ENCODE measurements at places on chromosomes 12 and 14.

GRCh38 chr12:19575337-19576243 lies 136.3 kb downstream of the AEBP2 start:
- no peak overlapping the region for H3K4me3 ChIP-seq
- peak; percentile 81 for DNase-seq
- H3K36me3 ChIP-seq: no peaks in the 10 kb centered on the region
- H3K4me1 ChIP-seq: no peaks in the 10 kb centered on the region
- no peaks in the 10 kb centered on the region for H3K27me3 ChIP-seq

- H3K4me3 ChIP-seq: no peak overlapping the region
- DNase-seq: peak; percentile 31
- no peaks in the 10 kb centered on the region for H3K27me3 ChIP-seq
- peaks cover 7% of the 10 kb centered on the region for H3K36me3 ChIP-seq
- H3K27ac ChIP-seq: no peak overlapping the region
Measured at GRCh38 chr12:26705851-26706250, 127.1 kb downstream of the ITPR2 start.

DNA sequence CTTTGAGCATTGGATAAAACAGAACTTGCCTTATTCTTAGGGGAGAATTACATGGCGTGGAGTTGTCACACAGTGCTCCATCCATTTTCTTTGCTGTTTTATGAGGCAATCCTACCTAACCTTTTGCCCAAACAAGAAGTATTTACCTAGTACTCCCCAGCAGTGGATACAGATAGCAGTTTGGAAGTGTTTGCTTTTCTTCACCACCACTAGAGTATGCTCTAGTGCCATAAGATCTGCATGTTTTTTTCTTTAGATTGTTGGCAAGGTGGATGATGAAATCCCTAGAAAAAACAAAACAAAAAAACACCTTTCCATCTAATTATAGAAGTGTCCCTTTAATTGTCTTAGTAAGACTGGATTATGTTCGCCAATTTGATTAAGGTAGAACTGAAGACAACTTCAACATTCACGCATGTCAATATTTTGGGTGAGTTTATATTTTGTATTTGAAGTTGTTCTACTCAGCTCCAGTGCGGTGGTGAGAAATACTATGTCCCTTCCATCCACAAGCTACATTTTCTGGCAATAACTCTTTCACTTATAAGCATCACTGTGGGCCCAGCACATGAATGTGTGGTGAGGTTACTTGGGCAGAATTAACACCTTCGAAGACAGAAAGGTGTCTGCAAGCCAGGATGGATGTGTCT lies 23.6 kb upstream of the TMEM260 start:
- no peak overlapping the region for H3K4me3 ChIP-seq
- H3K36me3 ChIP-seq: no peaks in the 10 kb centered on the region
- peak; percentile 25 for DNase-seq
- peaks cover 3% of the 10 kb centered on the region for H3K27me3 ChIP-seq
- no peak overlapping the region for H3K27ac ChIP-seq
- H3K4me1 ChIP-seq: no peaks in the 10 kb centered on the region

- H3K27me3 ChIP-seq: no peaks in the 10 kb centered on the region
- no peak overlapping the region for H3K27ac ChIP-seq
- DNase-seq: peak; percentile 66
- H3K4me3 ChIP-seq: no peak overlapping the region
Measured at GRCh38 chr12:119659289-119659897, 8.5 kb upstream of the PRKAB1 start.

DNA sequence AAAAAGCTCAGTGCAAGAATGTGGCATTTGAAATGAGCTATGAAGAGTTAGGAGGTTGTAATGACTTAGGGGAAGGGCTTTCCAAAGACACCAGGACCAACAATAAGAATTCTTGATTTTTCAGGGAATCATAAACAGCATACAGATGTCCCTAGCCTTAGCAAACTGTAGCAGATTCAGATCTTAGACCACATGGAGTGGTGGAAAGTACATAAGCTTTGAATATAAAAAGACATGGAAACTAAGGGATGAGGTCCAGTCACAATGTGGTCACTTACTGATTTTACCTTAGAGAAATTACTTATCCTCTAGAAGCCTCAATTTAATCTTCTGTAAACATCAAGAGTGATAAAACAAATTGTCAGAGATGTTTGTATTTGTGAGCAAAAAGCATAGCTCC lies 186.6 kb downstream of the DUSP6 start:
- H3K36me3 ChIP-seq: no peaks in the 10 kb centered on the region
- no peaks in the 10 kb centered on the region for H3K27me3 ChIP-seq
- no peak for DNase-seq
- H3K4me3 ChIP-seq: no peak overlapping the region
- peak overlapping the region; percentile 89 for H3K27ac ChIP-seq

- H3K4me3 ChIP-seq: no peak overlapping the region
- H3K36me3 ChIP-seq: no peaks in the 10 kb centered on the region
- no peaks in the 10 kb centered on the region for H3K27me3 ChIP-seq
- H3K27ac ChIP-seq: no peak overlapping the region
- DNase-seq: peak; percentile 63
Measured at GRCh38 chr12:19967431-19967830, 400.9 kb upstream of the PDE3A start.

DNA sequence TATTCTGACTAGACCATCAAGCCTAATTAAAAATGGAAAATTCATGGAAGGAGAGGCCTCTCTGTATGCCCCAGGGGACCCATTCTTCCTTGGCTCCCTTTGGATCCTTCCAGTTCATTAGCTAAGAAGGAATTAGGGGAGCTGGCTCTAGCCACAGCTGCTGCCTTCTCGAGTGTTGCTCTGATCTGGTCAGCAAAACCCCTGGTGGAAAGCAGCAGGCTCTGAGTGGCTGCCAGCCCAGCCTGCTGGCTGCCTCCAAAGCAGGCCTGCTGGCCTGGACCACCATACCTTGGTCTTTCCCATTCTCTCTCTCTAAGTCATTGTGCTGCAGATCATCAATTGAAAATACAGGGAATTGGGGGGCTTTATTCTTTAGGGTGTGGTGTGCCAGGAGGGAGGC lies 29.0 kb upstream of the AKAP6 start:
- H3K27ac ChIP-seq: no peak overlapping the region
- no peak for DNase-seq
- H3K36me3 ChIP-seq: no peaks in the 10 kb centered on the region
- no peak overlapping the region for H3K4me3 ChIP-seq
- H3K27me3 ChIP-seq: no peaks in the 10 kb centered on the region
- no peaks in the 10 kb centered on the region for H3K4me1 ChIP-seq

DNA sequence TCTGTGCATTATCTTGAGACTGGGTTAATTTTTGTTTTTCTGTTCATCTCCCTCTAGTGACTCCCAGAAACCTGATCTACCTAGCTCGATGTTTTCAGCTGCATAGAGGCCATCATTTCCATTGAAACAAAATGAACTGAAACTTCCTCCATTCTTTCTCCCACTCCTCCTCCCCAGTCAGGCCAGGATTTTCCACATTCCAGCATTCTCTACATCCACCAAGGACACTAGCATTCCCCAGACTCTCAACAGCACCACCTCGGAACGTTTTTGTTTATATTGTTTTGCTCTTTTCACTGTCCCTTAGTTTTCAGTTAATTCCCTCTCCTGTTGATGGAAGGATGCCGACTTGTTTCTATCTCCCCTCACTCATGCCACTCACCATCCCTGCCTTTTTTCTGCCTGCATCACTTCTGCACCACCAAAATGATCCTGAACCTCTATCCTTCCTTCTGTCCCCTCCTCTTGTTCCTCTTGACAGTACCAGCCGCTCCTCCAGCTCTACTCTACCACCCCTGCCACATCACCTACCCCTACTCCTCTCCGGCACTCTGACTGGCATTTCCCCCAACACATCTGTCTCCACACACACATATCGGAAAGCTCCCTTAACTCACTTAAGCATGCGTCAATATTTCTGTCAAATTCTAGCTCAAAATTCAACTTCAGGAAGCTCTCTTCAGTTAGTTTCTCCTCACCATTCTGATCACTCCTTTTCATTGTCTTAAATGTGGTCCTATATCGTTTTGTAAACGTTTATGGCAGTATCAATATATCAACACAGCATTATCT lies 13.2 kb downstream of the OR6S1 start:
- H3K27me3 ChIP-seq: peaks cover 45% of the 10 kb centered on the region
- peaks cover 48% of the 10 kb centered on the region for H3K4me1 ChIP-seq
- no peak for DNase-seq
- no peaks in the 10 kb centered on the region for H3K36me3 ChIP-seq

DNA sequence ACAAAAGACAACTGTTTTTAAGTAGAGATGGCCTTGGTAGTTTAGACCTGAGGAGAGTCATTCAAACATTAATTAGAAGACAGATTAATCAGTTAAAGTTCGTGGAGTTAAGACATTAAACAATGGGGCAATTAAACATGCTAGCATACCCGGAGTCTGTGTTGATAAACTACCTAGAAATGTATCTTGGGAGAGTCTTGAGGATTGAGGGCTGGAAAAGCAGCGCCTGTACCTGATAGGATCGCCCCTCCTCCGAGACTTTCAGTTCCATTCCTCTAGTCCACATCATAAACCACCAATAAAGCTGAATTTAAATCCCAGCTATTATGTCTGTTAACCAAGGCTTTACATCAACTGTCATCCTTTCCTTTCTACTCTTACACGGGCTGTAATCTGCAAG lies 1.0 kb upstream of the KRAS start:
- peaks cover 18% of the 10 kb centered on the region for H3K4me1 ChIP-seq
- H3K36me3 ChIP-seq: no peaks in the 10 kb centered on the region
- H3K27ac ChIP-seq: no peak overlapping the region
- DNase-seq: no peak
- H3K27me3 ChIP-seq: no peaks in the 10 kb centered on the region

DNA sequence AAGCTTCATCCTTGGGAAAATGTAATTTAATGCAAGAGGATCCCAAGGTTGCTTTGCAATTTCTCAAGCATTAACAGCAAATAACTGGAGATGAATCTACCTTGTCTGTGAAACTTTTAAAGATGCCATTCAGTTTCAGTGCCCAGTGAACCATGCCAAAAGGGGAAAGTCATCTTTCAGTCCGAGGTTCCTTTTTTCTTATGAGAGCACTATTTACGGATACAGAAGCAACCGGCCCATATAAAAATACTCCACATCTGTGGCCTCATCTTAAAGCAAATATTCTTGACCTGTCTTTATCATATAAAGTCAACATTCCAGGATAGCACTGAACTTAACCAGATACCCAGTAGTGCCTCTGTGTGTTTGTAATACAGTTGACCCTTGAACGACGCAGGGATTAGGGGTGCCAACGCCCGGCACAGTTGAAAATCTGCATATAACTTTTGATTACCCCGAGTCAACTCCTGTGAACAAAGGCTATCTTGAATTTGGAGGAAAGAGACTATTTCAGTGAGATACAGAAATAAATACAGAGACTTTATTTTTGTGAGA lies 209.4 kb downstream of the PCNX1 start:
- H3K4me3 ChIP-seq: no peak overlapping the region
- no peaks in the 10 kb centered on the region for H3K27me3 ChIP-seq
- DNase-seq: no peak
- H3K27ac ChIP-seq: no peak overlapping the region
- H3K36me3 ChIP-seq: peaks cover 9% of the 10 kb centered on the region
